ENCODE measurements at places on chromosomes 2 and 18.

- no peak for DNase-seq
These were observed 128.0 kb upstream of the CDH19 start for GRCh38 chr18:66731890-66732289.

- DNase-seq = no peak
These were observed 275.8 kb downstream of the LNPK start for GRCh38 chr2:175726223-175726622.

- no peak for DNase-seq
These were observed 146.6 kb upstream of the NCK2 start for GRCh38 chr2:105597806-105598803.

- no peak for DNase-seq
These were observed 219.9 kb downstream of the EXOC6B start for GRCh38 chr2:72605836-72606442.

DNA sequence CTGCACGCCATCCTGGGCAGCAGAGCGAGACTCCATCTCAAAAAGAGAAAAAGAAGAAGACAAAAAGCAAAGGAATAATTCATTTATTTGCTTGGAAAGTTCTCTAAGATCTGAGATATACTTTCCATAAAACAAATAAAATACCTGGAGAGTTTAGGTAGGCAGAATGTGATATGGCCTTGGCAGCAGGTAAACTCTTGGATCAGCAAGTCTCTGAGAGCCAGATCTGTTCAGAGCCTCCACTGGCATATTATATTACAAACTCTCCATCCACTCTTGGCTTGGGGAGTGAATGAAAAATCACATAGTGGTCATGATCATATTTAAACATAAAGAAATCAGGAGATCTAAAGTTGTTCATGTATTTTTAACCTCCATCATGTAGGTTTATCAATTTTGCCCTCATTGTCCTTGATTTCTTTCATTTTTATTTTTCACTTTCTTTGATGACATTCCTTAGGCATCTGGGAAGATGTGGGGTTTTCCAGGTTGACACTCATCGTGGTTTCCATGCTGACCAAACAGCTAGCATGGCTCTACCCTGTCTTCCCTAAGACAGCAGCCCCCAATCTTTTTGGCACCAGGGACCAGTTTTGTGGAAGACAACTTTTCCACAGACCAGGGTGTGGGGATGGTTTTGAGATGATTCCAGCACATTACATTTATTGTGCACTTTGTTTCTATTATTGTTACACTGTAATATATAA lies 10.2 kb downstream of the LRRFIP1 start:
- no peak for DNase-seq

DNA sequence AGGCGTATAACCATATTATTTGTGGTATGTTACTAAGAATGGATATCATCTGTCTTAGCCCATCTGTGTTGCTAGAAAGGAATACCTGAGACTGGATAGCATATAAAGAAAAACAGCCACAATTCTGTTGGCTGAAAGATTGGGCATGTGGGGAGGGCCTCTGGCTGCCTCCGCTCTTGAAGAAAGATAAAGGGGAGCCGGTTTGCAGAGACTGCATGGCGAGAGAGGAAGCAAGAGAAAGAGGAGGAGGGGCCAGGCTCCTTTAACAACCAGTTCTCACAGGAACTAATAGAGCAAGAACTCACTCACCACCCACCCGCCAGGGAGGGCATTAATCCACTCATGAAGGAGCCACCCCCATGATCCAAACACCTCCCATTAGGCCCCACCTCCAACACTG lies 29.2 kb upstream of the UXS1 start:
- DNase-seq = no peak

GRCh38 chr18:35073186-35074105 lies 32.2 kb downstream of the MAPRE2 start:
- DNase-seq = no peak
